ENCODE measurements at places on chromosomes 16 and 17. TPM values are rescaled to one million over a fixed set of nuclear protein-coding genes. Genes with fewer than 3 reads are reported as not detected.

Gene SMPD3
- 0.27 TPM for total RNA-seq

Gene ACE
- total RNA-seq: 1.2 TPM

Gene CD300E
- total RNA-seq: not detected

Gene STX1B
- 3.9 TPM for total RNA-seq

Gene ZG16B
- total RNA-seq: not detected

Gene CRISPLD2
- not detected for total RNA-seq

Gene MT1E
- total RNA-seq: 1.6 TPM

Gene ZPBP2
- 0.49 TPM for total RNA-seq

Gene ERAL1
- total RNA-seq: 25.8 TPM

Gene SETD1A
- total RNA-seq: 39.5 TPM

Gene GGA3
- total RNA-seq: 107 TPM

Gene FBXW10B
- 0.62 TPM for total RNA-seq

Gene CHST4
- not detected for total RNA-seq

Gene KRTAP4-3
- not detected for total RNA-seq

Gene NXN
- 0.49 TPM for total RNA-seq

Gene MYL4
- not detected for total RNA-seq

Gene KRT26
- total RNA-seq: not detected

Gene CHD9NB
- not detected for total RNA-seq

Gene TGFB1I1
- 0.68 TPM for total RNA-seq

Gene LRRC46
- total RNA-seq: 0.85 TPM

Gene SLC5A10
- not detected for total RNA-seq

Gene GPR179
- 0.21 TPM for total RNA-seq

Gene ATP2C2
- not detected for total RNA-seq

Gene KRT36
- not detected for total RNA-seq

Gene CCL13
- total RNA-seq: not detected

Gene GRAPL
- 69.6 TPM for total RNA-seq

Gene ABCA3
- total RNA-seq: 8.2 TPM

Gene NDUFAF8
- total RNA-seq: 50.8 TPM

Gene CHST6
- total RNA-seq: not detected

Gene GRAP
- total RNA-seq: 65.6 TPM
